ENCODE measurements at places on chromosomes 5 and 9.

DNA sequence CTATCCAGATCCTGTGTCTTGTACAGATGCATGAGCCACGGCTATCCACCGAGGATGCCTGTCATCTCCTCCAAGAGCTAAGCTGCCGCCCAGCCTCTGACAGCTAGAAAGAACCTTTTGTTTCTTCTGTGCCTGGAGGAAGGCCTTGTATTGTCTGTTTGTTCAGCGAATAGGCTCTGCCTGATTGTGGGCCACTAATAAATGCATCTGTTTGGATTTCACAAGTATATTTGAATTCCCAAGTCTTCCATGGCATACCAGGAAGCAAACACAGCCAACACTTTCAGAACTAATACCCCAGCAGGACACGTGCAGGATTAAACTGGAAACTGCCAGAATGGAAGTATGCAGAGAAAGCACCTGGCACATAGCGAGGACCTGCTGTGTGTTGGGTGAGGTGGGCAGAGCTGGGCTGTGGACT is 92.7 kb upstream of the NEURL1B start:
- DNase-seq, result no peak

DNA sequence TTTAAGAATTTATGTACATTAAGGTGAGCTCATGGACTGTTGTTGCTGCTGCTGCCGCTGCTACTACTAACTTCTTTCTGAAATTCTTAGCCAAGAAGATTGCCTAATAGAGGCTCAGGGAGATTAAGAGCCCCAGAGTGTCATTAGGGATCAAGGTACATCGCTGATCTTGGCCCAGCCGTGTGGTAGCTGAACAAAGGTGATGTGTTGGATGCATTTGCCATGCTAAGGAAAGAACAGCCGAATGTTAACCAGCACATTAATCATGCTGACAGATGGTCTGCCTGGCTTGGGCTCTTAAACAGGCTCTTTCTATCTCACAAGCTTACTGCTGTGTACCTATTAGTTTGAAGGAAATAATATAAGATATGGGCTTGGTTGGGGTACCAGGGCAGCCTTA is 137.1 kb downstream of the KCTD16 start:
- no peak for DNase-seq

- no peak for DNase-seq
Measured at GRCh38 chr5:148961261-148962199, 101.3 kb downstream of the SH3TC2 start.

DNA sequence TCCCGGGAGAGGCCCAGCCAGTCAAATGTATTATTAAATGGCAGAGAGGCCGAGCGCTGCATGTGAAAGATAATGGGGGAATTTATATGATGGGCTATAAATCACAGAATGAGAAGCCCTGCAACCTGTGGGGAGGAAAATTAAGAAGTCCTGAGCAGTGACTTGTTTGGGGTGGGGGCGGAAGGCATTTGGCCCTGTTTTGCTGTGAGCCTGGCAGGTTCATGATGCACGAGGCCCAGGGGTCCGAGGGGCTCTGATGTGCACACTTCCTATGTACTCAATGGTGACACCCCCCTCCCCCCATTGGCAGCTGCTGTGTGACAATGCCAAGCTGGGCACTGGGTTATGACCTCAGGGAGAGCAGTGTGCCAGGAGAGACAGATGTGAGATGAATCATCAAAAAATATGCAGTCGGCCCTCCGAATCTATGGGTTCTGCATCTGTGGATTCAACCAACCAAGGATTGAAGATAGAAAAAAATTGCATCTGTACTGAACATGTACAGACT is 13.7 kb upstream of the DAB2IP start:
- no peak for DNase-seq

GRCh38 chr5:134578578-134579283 is 53.3 kb downstream of the JADE2 start:
- DNase-seq, result no peak

DNA sequence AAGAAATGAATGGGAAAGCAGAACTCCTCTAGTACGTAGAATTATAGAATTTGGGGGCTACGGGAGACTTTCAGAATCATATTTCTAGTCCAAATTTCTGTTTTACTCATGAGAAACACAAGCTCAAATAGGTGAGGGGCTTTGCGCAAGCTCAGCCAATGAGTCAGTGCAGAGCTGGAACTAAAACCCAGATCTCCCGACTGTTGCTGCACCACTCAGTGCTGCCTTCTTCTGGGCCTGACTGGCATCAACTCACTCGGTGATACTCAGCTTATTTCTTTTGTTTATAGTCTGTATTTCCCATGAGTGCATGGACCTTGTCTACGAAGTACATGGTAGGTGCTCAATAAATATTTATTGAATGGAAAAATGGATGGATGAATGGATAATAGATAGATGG is 280.2 kb downstream of the CDK5RAP2 start:
- DNase-seq, result no peak

DNA sequence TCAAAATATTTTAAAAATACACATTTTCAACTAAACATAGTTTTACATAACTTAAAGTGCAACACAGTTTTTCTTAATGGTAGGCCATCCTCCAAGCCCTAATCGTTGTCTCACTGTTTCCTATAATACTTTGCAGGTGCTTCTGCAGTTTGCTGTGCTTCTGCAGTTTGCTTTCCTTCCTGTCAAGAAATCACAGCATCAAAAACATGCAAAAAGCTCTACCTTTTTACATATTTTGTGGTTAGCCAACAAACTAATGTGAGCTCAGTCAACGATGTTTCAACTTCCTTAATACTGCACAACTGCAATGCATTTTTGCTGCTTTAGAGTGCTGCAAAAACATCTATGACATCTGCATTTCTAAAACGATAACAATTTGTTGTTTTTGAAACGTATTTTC is 25.2 kb downstream of the EMB start:
- no peak for DNase-seq
